Stimulated activated CD4-positive, alpha-beta T cell treated with anti-CD3 and anti-CD28 coated beads, Interleukin-4, amount 100 ng/mL, for 48 hours (primary cell): ENCODE measurements at places on chromosomes 4 and X.

DNA sequence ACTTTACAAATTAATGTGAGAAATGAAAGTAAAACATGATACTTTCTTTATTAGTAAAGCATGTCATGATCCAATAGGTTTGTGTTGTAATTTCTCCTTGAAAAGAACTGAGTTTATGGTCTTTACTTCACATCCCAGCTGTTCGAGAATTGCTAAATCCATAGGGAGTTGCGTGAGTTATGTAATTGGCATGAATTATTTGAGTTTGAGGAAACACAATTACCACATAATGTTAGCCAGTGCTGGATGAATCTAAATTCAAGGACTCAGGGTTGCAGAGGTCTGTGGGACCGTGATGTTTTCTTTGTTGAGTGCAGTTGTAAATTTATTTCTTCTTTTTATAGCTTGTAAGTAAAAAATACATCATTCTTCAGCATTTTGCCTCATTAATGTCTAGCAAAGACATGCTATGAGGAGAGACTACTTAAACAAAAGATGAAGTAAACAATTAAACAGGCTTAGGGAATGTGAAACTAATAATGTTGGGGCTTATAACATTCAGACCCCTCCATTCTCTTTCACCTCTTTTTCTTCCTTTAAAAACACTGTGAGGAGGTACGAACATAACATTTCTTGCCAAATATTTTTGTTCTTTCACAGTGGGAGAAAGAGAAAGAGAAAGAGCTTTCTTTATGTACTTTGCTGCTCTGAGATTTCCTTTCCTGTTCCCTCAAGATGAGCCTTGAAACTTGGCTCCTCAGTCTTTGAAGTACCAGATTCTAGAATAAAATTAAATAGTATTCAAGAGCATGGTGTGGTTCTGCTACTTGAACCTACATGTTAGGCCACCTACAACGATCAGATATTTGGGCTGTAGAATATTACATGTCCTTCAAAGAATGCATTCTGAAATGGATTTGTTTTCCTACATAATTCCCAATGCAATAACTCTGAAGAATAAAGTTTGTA lies 159.6 kb upstream of the ANK2 start:
- no peak for DNase-seq

GRCh38 chr4:90727938-90728337 lies 600.7 kb downstream of the CCSER1 start:
- no peak for DNase-seq

- no peak for DNase-seq
Observed at GRCh38 chrX:136616987-136617685, 30.8 kb upstream of the CD40LG start.

DNA sequence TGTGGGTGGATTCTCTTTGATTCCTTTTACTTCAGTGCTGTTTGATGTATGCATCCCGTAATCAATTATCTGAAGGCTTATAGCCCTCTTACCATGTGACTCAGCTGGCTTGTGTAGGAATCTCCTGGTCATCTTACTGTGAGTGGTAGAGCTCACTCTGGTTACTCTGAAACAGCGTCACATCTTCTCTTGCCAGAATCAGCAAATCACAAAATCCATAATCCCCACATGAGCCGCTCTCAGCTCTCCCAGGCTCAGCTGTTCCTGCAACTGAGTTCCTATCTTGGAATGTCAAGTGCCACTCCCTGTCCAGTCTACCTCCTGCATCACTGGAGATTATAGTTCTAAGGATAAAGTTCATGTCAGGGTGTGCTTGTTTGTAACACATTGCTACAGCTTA lies 278.0 kb downstream of the FBXO8 start:
- no peak for DNase-seq
